CD8-positive, alpha-beta memory T cell (primary cell): ENCODE measurements at places on chromosomes 3 and 15.

DNA sequence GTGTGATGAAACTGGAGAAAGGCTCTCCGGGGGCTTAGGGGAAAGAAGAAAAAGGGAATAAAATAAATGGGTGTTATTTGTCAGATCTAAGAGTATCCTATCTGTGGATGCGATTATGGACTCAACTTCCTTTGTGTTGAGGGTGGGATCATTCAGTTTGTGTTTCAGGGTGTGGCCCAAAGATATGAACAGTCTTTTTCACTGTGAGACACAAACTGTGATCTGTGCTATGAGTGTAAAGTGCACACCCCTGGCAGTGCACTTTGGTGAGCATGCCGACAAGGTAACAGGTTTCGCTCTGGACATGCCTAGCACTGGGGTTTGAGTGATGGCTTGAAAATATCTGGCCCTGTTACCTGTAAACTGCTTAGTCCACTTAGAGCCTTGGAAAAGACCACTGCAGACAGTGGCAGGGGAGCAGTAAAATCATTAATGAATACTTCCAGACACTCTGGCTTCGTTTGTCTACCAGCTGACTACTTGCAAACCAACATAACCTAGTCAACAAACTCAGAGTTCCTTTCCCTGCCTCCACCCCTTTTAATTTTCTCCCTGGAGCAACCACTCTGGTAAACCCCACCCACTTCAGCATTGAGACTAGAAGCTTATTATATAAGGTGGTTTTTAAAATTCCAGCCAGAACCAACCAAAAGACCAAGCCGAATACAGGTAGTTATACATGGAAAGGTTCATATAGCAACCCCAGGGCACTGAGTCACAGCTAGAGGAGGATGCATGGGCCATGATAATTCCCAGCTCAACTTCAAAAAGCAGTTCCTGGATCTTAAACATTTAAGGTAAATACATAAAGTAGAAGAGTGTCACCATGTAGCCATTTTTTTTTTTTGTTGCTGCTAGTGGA lies 55.1 kb downstream of the TAMM41 start:
- no peak for DNase-seq

DNA sequence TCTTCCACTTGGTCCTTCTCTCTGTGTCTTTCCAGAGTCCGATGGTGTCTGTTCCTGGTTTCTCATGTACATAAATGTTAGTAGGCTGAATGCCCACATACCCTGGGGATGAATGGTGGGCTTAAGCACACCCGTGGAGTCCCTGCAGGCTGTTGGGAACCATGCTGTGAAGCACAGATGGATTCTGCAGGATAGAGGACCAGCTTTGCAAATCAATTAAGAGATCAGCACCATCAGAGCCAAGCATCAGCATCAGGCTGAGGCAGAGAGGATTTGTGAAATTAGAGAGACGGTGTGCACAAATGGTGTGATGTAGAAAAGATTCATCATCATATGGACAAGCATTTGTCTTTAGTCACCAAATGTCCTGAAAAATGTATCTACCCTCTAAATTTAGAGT lies 127.1 kb downstream of the SV2B start:
- DNase-seq, result no peak

- no peak for DNase-seq
Measured at GRCh38 chr15:94526071-94526689, 294.8 kb downstream of the MCTP2 start.

DNA sequence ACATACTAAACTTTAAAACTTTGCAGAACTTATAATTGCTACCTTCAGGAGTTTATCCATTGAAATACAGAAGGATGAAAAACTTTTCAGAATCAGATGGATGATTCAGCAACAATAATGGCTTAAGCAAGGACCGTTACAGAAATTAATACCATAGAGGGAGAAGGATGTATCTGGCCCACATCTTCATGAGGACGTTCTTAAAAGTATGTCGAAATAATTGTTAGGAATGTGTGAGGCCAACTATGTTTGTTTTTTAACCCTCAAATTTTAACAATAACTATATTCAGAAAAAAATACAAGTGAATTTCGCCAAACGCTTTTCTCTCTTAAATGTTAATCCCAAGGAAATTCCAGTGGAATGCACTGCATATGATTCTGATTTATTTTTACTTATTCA lies 105.2 kb upstream of the EPHA3 start:
- no peak for DNase-seq

DNA sequence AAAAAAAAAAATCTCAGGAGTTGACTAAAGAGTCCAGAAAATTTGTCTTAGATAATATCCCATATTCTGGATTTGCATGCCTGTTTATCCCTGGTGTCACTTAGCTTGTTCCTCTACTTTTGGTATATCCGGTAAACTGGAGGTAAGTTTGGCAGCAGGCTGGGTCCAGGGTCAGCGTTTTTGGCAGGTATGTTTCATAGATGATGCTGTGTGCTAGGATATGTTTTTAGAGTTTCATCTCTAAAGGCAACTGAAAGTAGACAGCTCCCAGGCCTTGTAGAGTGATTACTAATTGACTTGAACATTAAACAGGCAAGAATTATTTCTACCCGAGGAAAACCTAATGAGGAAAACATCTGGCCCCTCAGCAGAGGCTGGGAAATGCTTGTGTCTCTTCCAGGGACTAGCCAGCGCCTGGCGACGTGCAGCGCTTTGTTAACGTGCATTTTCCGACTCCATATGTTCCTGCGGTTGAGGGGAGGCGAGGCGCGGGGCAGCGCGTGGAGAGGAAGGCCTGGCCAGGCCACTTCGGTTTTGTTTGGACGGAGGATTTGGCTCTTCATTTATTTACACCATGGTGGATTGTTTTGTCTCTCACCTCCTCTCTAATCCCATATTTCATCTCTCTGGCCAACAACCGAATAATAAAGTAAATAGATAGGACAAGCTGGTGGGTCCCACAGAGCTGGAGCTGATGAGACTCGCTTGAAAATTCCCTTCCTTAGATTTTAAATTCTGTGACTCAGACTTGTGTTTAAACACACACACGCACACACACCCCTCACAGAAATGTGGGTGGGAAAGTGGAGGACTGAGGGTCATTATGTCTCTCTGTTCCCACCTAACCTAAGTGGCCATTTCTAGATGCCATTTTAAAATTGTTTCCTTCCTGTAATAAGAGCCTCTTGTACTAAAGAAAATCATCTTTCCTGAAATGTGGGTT lies 65.3 kb downstream of the ASB7 start:
- no peak for DNase-seq

DNA sequence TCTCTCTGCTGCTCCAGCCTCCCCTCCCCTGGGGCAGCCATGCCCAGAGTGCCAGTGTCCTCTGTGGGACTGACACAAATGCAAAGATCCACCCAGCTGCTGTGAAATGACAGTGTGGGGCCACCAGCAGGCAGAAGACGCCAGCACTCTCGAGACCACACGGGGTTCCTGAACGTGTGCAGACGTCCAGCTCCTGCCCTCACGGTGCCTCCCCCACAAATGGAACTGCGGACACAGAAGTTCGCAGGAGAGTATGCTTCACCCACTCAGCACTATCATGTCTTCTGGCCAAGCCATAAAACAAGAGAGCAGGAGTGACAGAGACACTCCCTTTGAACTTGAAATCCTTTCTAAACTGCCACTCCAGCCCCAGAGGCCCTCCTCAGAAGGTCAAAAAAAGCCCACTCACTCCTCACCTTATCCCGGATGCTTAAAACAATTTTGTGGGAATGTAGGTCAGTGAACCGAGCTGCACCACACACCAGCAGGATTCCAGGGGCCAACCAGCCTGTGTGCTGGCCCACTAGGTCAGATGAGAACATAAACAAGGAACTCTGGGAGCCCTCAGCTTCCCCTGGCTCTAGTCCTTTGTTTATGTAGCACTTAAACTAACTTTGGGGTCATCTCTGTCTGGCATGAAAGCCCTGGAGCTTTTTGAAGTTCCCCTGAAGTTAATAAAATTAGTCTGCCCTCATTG lies 112.6 kb downstream of the DNAJB8 start:
- no peak for DNase-seq

DNA sequence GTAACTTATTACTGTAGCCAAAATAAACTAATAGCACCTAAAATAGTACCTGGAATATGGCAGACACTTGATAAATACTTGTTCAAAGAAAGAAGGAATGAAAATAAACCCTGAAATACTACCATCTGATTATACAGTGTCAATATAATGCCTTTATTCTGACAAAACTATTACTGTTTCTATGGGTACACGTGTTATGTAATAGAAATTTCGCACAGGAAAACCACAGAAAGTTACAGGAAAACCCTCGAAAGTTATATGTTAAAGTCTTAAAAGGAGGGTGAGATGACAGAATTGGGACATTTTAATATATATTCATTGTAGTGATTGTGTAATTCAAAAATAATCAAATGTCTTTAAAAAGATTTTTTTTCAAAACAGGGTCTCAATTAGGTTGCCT lies 28.8 kb downstream of the ETFA start:
- no peak for DNase-seq

DNA sequence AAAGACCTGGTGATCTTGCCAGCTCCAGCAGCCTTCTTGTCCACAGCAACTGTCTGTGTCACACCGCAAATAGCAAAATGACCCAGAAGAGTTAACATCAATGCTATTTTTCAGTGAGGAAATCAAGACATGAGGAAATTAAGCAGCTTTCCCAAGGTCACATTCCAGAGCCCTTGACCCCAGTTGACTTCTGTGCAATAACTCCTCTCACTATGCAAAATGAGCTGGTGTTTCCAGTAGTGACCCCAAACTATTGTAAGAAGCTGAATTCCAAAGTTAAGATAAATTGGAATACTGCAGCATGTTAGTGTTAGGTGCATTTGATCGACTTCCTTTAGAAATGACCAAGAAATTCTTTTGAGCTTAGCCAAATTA lies 172.8 kb upstream of the SNTN start:
- no peak for DNase-seq

- no peak for DNase-seq
Measured at GRCh38 chr3:180747805-180748361, 68.6 kb upstream of the CCDC39 start.

- no peak for DNase-seq
Measured at GRCh38 chr3:198112031-198112430, 152.0 kb downstream of the LMLN start.

GRCh38 chr3:61821823-61822251 lies 260.5 kb downstream of the PTPRG start:
- no peak for DNase-seq

DNA sequence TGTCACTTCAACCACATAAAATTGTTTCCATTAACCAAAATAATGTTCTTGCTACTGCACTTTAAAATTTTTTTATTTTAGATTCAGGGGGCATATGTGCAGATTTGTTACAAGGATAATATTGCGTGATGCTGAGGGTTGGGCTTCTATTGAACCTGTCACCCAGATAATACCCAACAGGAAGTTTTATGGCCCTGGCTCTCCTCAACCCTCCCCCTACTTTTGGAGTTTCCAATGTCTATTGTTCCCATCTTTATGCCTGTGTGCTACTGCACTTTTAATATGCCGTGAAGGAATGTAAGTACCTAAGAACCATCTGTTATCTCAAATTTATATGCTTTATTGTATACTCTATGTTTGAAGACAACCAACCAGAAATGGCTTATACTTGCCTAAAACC lies 42.0 kb upstream of the IMPG2 start:
- DNase-seq, result no peak

DNA sequence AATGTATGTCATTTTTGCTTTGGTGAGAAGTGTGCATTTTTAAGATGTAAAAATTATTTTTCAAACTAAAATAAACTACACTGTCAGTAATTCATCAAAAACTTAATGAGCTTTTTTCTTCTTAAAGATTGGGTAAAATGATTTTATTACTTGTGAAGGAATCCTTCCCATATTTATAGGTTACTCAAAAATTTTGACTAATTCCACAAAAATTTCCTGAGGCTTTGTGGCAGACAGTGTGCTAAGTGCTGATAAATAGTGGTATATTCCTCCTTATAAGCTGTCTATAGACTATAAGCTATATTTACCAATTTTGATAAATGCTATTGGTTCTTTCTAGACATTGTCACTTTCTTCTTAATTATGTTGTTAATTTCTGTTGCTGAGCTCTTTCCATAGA lies 284.5 kb upstream of the SEMA6D start:
- no peak for DNase-seq

DNA sequence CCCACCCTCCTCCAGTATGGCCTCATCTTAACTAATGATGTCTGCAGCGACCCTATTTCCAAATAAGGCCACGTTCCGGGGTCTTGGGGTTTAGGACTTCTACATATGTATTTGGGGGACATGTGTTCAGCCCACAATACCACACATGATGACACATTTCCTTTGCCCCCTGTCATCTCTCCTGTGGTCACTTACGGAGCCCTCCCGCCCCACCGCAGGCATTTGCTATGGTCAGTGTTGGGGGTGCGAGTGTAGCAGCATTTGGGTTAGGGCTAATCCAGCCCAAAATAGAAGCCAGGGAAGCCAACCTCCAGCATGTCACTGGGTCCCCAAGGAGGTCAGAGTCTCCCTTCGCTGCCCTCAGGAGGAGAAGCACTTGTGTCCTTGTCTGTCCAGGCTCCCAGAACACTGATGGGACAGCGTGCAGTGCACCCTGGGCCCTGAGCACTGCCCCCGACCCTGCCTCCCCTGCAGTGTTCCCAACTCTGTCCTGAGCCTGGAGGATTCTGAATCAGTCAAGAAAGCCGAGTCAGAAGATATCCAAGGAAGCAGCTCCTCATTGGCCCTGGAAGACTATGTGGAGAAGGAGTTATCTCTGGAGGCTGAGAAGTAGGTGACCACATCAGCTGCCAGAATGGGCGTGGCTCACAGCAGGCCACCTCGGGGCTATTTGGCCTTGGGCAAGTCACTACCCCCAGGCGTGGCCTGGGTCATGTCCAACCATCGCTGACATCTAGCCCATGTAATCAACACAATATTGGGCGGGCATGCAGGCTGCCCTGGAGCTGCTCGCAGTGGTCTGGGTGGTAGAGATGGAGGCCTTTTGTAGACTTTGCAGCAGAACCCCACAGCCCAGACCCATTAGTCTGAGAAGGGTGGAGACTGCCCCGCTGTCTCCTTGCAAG lies 46.9 kb upstream of the FGD5 start:
- no peak for DNase-seq

DNA sequence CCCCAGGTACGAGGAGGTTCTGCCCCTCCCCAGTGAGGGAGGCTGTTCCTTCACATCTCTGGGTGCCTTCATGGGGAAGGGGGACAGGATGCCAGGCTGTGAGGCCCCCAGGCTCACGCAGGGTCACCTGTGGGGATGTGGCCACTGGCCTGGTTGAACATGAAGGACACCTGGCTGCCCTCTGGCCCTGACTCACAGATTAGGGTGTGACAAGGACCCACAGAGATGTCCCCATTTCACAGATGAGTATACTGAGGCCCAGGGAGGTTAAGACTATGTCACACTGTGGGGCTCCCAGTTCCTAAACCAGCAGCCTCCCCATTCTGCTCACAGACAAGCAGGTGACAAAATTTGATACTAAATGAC lies 42.4 kb downstream of the PCSK6 start:
- DNase-seq, result no peak
